DMS 273 treated with DMSO at 0.1 percent for 48 hours (cell line): ENCODE measurements at places on chromosomes 5 and 9.

DNA sequence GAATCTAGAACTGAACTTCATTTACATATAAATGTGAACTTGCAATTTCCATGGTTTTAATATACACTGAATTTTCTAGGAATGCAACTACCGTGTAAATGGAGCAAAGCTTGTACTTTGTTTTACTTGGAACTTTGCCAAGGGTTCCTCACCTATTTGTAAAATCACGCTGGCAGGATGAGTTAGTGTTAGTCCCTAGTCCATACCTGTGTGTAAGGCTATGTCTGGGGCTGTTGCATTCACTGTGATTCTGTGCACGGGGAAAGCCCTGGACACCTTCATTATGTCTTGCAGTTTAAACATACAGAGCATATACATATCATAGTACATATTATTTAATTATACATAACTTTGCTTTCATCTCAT, 119.9 kb downstream of the PAX5 start:
- no peak for DNase-seq

- no peak for DNase-seq
These were observed 16.9 kb upstream of the NKD2 start for GRCh38 chr5:991472-992267.

DNA sequence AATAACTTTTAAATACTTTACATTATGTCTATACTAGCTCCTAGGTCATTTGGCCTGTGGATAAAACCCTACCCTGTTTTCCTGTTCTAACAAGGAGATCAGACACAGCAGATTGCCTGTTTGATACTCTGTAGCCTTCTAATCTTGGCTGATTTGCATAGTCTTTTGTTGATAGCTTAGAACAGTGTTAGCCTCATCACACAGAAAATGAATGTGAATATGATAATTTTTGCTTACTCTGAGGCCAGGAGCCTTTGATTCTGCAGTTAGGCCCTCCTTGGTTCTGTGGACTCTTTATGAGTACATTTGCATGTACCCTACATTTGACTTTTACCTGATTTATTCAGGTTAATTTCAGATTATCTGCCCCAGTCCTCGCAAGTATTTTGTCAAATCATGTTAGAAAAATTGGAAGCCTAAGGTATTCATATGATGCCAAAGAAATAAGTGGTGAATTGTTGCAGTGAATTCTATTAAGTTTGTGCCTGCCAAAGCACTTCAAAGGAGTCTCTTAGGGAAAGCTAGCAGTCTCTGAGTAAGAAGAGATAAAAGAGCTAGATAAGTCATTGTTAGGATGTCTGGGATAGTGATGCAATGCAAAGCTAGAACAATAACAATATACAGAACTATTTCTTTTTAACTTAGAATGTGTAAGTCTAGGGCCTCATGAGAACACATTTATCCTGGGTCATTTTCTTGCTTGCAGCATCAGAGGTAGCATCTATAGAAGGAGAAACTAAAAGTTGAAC, 56.4 kb downstream of the SCAMP1 start:
- DNase-seq, result no peak

DNA sequence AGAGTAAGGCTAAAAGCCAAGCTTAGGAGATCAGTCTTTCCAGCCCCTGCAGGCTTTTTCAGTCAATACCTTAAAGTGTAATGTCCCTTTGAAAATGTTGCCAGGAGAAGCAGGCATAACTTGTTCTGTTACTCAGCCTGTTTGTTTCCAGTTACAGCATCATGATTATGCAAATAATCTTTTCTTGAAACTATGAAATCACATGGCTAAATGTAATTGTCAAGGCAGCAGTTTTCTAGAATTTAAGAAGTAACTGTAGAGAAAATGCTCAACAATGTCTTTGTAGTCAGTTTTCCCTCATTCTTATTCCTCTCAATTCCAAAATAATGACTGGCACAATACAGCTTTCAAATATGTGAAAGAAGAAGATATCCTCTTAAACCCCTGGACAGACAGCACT, 1.9 kb upstream of the GPR107 start:
- no peak for DNase-seq

DNA sequence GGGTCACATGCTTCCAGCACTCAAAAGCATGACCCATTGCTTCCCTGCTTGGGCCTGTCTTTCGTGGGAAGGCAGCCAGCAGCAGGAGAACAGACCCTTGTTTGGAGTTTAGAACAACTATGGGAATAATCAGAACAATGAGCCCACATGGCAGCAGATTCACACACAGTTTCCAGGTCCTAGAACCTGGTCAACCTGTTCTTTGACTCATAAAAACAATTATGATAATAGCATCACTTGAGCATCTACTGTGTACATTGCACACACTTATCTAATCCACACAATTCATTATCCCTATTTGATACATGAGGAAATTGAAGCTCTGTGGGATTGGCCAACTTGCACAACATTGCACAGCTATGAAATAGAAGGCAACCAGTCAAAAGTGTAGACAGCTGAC, 41.7 kb downstream of the KLF4 start:
- DNase-seq, result no peak

GRCh38 chr5:53071298-53071697, 38.3 kb downstream of the MOCS2 start:
- DNase-seq, result no peak

- DNase-seq, result no peak
These were observed 5.0 kb downstream of the TNIP1 start for GRCh38 chr5:151075698-151076331.

DNA sequence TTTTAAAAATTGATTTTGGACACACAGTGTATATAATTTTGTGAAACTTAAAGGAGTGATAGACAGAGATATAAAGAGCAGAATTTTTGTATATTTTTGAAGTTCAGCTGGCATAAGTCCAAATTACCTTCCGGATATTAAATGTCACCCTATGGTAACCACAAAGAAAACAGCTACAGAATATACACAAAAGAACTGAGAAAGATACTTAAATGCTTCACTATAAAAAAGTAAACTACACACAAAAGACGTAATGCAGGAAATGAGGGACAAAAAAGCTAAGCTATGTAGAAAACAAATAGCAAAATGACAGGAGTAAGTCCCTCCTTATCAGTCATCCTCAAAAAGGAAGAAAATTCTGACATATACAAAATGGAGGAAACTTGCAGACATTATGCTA, 29.4 kb downstream of the HACD4 start:
- DNase-seq, result no peak

GRCh38 chr9:129919277-129919676, 84.0 kb downstream of the USP20 start:
- DNase-seq, result no peak

DNA sequence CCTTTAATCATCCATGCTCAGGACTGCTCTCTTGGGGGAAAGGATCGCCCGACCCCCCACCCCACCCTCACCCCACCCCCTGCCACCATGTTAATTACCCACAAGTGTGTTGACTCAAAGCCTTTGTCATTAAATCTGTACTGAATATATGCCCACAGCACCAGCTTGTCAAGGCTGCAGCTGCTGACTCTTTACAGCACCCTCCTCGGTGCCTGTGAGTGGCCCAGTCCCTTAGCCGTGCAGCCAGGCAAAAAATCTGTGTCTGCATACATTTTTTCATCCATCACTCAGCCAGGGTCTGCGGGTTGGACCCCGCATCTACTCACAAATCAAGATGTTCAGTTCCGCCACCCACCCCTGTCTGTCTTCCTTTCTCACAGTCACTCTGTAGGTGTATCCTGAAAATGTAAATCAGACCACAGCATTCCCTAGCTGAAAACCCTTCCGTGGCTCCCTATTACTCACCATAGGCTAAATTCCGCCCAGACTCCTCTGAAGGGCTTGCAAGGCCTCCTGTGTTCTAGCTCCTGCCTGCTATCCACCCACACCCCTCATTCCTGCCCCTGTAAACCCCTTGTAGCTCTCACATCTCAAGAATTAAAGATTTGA, 53.7 kb upstream of the KCNIP1 start:
- no peak for DNase-seq

DNA sequence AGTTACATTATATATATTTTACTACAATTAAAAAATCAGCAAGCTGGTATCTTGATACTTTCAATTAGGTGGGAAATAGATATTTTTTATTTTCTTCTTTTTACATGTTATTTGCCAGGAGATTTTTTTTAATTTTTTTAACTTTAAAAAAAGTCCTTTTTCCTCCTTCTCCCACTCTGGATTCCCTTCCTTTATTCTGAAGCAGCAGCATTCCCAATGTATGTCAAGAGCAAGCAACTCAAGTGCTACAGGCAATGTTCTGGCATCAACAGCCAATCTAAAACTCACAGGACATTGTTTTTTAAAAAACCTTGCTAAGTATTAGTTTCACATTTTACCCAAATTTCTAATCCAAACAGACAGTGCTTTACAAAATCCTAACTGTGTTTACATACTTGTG, 41.4 kb downstream of the GOLPH3 start:
- DNase-seq, result no peak

DNA sequence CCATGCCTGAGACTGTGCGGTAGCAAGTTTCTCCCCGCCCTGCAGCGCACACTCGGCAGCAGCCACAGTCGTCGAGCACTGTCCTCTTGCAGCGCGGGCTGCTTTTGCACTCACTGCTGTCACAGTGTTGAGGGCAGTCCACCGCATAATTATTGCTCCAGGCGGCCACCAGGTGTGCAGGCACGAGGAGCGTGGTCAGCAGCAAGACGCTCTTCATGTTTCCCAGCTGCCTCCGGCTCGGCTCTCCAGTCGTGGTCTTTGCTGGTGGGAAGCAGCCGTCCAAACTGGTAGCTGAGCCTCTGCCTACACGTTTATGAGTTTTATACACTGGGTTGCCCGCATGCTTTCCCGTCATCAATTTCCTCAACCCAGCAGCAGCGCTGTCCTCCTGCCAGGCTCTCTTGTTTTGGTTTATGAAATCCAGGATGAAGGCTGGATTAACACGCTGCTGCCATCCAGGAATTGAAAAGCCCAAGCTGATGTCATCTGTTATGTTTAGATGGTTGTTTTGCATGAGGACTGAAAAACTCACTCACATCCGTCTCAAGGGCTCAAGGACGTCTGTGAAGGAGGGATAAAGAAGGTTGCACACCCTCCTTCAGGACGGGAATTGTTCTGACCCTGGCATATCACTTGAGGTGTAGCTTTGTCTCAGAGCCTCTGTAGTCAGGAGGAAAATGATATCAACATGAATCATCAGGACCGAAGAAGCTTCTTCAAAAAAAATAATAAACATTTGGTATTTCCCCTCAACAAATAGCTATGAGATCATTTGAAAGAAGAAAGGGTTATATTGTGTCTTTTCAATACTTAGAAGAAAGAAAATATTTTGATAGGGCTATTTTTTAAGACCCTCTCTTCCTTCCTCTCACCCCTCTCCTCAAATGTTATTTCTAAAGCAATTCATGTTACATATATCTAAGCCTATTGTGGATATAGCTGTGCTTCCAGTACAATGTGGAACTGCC, at the start of gene ESM1:
Gene ESM1 (minus strand): TSS at position 293 of the 968 bp plus-strand sequence. CDS start 76 bp downstream, at position 217.
- peak; percentile 25 for DNase-seq

- no peak for DNase-seq
These were observed 27.6 kb downstream of the DIMT1 start for GRCh38 chr5:62376064-62376463.

DNA sequence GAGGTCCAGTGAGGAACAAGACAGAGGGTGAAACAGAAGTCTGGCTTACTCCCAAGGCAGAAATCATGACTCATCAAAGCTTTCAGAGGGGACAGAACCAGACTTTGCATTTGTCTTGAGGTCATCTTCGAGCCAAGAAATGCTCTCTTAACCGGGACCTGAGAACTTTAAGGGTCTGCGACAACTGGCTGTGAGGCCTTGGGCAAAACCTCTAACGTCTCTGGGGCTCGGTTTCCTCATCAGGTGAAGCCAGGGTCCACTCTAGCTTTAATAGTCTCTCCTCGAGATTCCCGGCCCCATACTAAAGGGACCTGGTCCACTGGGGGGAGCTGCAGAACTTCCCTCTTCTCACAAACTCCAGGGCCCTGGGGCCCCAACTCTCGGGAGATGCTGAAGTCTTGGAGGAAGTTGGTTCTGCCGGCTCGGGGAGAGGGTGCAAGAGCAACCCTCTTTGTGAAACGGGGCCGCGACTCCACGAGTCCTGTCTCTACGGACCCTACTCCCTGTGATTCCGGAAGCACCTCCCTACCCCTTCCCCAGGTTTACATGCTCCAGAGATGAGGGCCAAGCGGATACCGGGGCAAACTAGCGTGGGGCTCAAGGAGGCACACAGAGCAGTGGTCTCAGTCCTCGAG, 2.6 kb downstream of the GLIS3 start:
- DNase-seq, result peak; percentile 49

GRCh38 chr5:95973793-95974325, 12.2 kb upstream of the ELL2 start:
- no peak for DNase-seq

DNA sequence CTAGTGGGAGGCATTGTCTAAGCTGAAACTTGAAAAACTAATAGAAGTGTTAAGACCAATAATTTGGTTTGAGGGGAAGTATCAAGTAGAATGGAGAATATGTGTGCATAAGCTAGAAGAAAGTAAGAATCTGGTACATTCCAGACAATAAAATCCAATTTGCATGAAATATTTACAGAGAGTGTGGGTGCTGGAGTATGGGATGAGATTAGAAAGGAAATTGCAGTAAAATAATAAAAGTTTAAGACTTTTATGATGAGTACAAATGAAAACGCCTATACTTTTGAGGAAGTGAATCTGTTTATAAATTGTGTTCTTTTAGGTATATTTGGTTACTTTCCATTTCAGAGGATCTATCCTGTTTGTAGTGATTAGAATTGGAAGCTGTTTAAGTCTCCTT, 165.4 kb upstream of the TNC start:
- DNase-seq, result no peak

DNA sequence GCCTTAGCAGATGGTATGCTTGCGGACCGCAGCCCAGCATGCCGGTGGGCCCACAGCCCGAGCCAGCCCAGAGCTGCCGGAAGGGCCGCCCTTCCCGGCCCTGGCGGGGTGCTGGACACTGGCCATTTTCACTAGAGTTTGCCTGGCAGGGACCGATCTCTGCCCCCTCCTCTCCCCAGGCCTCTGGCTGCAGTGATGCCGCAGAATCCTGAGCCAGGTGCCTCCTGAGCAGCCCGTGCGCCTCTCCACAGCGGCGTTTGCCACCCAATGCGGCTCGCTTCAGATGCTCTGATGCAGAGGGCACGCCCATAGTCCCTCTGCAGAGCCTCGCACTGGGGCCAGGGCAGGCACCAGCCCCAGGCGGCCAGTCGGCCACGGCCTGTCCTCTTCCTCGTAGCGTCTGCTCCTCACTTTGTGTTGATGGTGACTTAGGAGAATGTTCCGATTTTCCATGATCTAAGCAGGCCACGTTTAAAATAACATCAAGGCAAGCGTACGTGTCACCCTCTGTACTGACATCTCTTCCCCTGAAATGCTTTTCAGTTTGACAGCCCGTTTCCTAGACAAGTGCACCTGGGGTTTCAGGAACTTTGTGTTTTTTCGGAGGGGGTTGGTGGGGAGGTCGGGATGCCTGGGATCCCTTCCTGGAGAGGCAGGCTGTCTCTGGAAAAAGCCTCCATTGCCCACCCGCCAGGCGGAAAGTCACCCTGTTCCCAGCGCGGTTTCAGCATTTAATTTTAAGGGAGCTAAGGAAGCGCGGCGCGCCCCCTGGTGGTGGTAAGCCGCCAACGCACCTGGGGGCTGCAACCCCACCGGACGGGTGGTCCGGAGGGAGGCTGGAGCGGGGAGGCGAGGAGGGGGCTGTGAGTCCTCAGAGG, 29.8 kb upstream of the HMCN2 start:
- no peak for DNase-seq

GRCh38 chr9:121878271-121878822, 214.8 kb downstream of the TTLL11 start:
- DNase-seq, result no peak
